H9 (cell line): ENCODE measurements at places on chromosomes 5 and 9. TPM values are rescaled to one million over a fixed set of nuclear protein-coding genes. Genes with fewer than 3 reads are reported as not detected.
A peak's percentile ranks its signal among the peaks of the same experiment; 100 is the strongest.

PCDHB12 gene
- total RNA-seq: 2.3 and 3.1 TPM in 2 replicates

PCDHAC2 gene
- 4.8 and 5.4 TPM in 2 replicates for total RNA-seq

GPR150 gene
- 0.11 TPM in 1 of 2 replicates, not detected in the other for total RNA-seq

DNA sequence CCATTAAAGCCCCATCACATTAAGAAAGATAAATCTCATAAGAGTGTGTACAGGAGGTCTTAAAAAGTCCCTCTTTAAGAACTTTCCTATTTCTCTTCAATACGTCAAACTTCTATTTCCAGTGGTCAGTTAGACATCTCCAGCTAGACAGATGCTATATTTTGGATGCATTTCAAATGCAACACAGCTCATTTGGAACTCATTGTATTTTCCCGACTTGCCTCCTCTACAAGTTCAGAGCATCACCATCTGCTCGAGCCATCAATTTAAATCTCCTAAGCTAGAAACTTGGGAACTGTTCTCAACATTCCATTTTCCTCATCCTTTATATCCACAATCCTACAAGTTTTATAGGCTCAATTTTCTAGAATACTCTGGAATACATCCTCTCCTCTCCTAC is 3.2 kb upstream of the UHRF2 start:
- no peak for DNase-seq

DNA sequence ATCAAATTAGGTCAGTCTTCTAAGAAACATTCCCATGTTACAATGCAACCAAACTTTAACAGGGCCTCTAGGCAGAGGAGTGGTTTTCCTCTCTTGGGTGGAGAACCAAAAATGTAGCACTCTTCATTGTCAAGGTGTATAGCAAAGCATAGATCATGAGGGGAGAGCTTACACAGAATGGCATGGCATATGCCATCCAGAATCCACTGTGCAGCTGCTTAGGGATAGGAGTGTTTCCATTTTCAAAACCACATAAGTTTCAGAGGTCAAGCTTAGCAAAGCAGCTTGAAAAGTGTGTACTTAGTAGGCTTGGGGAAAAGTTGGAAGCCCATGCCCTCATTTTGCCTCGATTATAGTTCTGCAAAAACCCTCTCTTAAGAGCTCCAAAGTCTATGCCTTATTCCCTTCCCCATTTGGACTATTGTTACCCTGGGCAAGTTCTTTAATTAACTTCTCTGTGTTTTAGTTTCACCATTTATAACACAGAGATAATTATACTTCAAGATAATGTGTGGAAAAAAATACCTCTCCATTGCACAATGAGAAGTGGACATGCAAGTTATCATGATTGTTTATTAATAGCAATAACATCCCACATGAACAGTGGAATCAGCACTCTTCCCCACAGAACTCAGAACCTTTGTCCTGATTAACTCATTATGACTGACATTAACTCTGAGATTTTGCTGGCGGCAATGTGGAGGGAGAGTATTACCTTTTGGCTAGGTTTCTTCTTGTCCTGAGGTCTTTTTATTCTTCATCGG is 398.9 kb upstream of the WWC1 start:
- DNase-seq: no peak

DNA sequence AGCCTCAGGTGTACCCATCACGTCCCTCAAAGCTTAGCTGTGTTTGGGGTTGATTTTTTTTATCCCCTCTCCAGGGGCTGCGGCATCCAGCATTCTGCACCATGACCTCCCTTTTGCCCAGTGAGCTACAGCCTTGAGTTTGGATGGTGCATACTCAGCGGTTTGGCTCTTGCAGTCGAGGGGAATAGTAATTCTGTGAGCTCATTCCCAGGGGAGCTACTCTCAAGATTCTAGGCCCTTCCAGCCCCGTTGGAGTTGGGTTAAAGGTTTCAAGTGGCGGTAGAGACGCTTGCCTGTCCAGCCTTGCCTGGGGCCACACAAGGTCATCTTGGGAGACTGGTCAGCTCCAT is 102.2 kb upstream of the SPRY4 start:
- no peak for DNase-seq

- DNase-seq: peak; percentile 84
These were observed 2.5 kb upstream of the SEC16A start for GRCh38 chr9:136485049-136486045.

- DNase-seq: peak; percentile 59
These were observed 46.2 kb downstream of the SLC28A3 start for GRCh38 chr9:84294241-84294950.

GRCh38 chr9:108582726-108583125 is 273.1 kb downstream of the ACTL7B start:
- no peak for DNase-seq

GRCh38 chr5:42875785-42876374 is 64.2 kb upstream of the SELENOP start:
- DNase-seq: no peak

- DNase-seq: no peak
These were observed 22.2 kb downstream of the ISOC1 start for GRCh38 chr5:129116797-129117196.

GAPT gene
- not detected in 2 replicates for total RNA-seq

DNA sequence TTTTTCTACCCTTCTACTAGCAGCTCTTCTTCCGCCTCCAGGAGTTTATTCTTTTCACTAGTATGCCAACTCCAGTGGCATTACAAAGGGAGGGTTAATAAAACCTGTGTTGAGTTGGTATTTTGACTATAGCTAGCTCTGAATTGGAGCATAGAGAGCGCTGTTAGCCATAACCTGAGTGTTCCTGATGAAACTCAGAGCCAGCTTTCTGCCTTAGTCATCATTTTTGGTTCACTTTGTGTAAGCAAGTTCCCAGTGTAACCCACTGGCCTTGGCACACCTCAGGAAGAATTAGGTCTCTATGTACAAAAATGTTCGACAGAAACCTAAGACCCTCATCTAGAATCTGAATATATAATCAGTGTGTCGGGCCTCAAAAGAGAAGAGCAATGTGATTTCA is 238.9 kb downstream of the NR3C1 start:
- no peak for DNase-seq

GRCh38 chr5:127580731-127581130 is 63.3 kb downstream of the PRRC1 start:
- DNase-seq: no peak

SLC6A19 gene
- total RNA-seq: not detected in 2 replicates

DNA sequence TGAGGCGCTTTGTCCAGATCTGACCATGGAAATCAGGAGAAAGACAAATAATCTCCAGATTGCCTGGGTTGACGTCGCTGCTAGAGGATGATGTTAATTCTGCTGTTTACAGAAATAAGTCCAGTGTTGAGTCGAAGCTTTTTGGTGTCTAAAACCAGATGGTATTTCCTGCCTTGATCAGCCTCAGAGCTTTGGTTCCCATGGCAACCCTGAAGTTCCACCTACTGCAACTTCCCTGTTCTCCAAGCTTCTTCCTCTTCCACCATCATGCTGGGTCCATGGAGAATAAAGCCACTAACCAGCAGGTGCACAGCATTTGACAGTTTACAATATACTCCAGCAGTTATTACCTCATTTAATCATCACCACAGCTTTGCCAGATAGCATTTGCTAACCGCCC is 18.0 kb upstream of the GABBR2 start:
- no peak for DNase-seq

- DNase-seq: no peak
These were observed 487.9 kb upstream of the DMAC1 start for GRCh38 chr9:8287501-8287900.

GRCh38 chr9:78280982-78281668 is 15.8 kb upstream of the PSAT1 start:
- DNase-seq: no peak

DNA sequence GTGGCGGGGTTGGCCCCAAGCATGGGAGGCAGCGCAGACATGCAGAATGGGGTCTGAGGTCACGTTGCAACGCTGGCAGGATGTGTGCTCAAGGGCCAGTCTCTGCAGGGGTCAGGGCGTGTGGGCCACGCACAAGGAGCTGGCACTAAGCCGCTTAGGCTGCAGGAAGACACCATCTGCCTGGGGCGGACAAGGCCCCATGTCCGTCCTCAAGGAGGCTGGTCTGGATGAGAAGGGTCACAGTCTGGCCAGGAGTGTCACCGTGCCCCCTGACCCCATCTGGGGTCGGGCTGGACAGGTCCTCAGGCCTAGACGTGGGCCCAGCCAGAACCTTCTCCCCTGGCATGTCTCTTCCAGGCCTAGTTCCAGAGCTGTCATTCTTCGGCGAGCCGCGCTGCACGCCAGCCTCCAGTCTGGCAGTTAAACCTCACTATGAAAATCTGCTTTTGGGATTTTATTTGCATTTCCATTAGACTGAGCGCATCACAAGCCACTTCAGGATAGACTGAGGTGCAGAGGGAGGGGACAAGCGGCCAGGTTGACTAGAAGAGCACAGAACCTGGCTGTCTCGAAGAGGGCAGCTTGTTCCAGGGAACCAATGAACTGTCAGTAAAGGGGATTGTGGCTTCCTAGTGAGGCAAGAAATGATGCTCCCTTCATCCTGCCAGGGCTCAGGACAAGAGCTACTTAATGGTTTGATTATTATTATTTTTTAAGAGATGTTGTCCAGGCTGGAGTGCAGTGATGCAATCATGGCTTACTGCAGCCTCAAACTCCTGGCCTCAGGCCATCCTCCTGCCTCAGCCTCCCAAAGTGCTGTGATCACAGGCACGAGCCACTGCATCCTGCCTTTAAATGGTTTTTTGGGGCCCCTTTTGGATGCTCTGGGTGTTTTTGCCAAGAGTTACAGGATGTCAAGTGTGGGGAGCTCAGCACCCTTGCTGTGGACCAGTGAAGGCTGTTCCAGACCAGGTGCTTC is 4.3 kb downstream of the BRD3OS start:
- DNase-seq: no peak

GRCh38 chr5:37198061-37198460 is 51.1 kb downstream of the CPLANE1 start:
- DNase-seq: no peak

GRCh38 chr5:21826884-21827283 is 1026.3 kb downstream of the CDH12 start:
- no peak for DNase-seq

MEIKIN gene
- total RNA-seq: not detected in 2 replicates

IFNA13 gene
- total RNA-seq: not detected in 2 replicates

MARCOL gene
- total RNA-seq: not detected in 2 replicates

HSPB3 gene
- total RNA-seq: not detected in 2 replicates

LHFPL2 gene
- 26.3 and 26.6 TPM in 2 replicates for total RNA-seq

GRCh38 chr9:114303571-114303970 is 19.3 kb upstream of the ORM1 start:
- no peak for DNase-seq

- no peak for DNase-seq
These were observed 15.0 kb upstream of the PFDN1 start for GRCh38 chr5:140317859-140318258.

- no peak for DNase-seq
These were observed 71.3 kb upstream of the RNF38 start for GRCh38 chr9:36471359-36471758.

- no peak for DNase-seq
These were observed 288.7 kb downstream of the FANCC start for GRCh38 chr9:95028853-95029219.

DNA sequence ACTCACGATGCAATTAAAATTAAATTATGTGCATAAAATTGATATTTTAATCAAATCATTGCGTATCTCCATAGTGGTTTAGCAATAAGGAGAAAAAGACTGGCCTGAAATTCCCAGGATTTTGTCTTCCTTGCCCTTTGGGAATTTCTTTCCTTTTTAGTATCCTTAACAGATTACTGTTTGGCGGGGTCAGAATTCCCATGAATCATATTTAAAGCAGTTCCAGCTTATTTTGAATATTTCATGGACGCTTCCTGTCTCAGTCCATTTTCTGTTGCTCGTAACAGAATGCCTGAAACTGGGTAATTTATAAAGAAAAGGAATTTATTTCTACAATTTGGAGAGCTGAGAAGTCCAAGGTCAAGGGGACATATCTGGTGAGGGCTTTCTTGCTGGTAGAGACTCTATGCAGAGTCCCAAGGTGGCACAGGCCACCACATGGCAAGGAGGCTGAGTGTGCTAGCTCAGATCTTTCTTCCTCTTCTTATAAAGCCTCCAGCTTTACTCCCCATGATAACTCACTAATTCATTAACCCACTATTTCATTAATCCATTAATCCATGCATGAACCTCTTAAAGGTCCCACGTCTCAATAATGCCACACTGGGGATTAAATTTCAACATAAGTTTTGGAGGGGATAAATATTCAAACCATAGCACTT is 37.8 kb downstream of the CDH6 start:
- no peak for DNase-seq

PLAC8L1 gene
- total RNA-seq: 0.52 and 0.64 TPM in 2 replicates
